ENCODE measurements at places on chromosomes 1 and 21.

GRCh38 chr1:161982507-161982895 is 41.2 kb downstream of the OLFML2B start:
- DNase-seq, result no peak

DNA sequence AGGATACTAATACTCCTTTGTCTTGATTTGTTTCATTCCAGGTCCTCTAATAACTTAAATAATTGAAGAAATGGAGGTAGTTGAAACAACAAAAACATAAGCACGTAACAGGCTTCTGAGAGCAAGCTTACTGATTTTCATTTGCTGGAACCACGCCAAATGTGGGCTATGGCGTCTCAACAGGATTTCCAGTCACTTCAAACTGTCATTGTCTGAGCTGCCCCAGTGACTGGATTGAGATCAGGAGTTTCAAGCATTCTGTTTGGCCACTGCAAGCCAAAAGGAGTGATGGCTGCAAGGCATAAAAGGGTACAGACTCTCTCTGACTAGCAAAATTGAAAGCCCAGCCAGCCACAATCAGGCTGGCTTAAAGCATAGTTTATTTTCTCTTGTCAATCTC is 289.9 kb downstream of the DPYD start:
- DNase-seq, result no peak

DNA sequence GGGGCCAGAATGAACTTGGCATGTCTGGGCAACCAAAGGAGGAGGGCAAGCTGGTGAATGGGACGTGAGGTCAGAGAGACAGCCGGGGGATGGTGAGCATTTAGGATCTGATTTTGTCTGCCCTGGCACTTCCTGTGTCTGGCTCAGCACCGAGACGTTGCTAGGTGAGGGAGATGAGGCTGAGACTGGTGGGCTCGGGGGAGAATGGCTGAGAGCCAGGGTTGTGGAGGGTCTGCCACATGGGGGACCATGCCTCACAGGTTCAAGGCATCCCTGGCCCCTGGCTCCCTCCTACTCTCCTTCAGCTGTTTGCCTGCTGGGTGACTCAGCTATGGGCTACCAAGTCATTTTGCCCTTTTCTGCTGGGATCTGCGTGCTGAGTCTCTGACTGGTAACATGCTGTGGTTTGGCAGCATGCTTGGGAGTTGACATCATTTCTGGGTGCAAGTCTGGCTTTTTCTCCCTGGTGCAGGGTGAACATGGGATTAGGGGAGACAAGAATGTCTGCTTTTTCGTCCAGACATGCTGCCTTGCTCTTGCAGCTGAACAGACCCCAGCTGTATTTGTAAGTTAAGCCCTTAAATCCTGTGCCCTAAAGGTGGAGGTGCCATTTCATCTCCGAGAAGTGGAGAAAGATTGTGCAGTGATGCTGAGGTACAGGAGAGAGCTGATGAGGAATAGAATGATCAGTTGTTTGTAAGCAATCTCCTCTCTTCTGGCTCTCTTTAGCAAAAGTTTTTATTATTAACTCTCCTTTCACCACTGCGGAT is 17.6 kb downstream of the GALNT2 start:
- peak; percentile 98 for DNase-seq

DNA sequence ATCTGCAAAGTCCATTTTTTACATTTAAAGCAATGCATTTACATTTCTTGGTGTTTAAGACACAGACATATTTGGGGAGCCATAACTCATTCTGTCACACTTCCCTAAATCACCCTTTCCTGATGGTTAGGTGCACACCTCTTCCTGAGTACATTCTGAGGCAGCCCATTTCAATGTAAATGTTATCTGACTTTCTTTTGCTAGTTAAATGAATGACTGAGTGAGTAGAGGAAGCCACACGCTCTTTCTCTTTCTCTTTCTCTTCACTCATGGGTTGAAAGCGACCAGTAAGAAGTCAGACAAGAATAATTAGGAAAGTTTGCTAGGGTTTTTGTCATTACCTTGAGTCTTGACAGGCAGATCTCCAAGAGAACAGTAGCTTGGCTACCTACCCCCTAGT is 143.1 kb downstream of the S1PR1 start:
- DNase-seq, result no peak

DNA sequence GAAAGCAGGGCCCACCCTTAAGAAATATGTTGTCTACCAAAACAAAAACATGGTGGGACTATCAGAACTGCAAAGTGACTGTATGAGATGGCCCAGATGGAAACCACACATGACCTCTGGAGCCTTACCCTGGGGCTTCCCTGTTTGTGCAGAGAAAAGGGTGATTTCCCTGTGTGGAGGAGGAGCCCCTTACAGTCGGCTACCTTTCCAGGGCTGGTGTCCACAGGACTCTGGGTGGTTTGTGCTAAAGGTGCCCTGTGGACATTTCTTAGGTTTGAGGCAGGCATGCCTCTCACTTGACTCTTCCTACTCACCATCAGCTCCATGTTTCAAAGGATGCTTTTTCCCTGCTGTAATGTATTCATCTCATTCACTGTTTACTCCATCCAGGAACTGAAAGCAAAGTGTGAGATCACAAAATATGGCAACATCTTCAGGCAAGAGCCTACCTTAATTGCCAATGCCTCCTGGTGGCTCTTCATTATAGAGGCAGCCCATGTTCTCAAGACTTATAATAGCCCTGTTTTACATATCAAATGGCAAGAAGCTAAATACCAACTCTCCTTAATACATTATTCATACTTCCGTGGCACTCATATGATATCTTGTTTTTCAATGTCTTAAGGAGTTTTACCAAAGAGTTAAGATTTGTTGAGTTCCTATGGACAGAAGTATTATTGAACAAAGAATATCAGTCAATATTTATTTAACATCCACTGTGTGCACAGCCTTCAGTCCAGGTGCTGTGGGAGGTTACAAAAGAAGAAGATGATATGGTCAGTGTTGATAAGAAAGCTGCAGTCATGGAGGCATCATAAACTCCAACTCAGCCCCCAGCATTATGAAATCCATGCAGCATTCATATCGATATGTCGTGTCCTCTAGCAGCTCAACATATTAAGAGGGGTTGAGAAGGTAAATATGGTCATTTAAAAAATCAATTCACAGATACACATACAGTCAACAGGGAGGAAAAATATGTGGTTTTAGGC is 15.5 kb upstream of the TFF3 start:
- no peak for DNase-seq

DNA sequence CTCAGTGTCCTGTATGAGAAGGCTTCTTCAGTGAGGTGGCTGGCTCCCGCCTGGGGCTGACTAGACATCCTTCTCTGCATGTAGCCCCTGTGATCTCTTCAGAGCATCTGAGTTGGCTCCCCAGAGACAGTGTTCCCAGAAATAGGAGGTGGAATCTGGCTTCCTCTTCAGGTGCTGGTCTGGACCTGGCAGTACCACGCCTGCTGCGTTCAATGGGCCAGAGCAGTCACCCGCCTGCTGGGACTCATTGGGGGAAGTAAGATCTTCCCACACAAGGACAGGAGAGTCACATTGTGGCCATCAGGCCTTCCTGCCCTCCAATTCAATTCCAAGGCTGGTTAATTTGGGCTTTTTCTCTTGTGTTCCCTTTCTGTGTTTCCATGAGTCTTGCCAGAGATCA is 51.0 kb downstream of the ADARB1 start:
- no peak for DNase-seq

- DNase-seq, result no peak
Measured at GRCh38 chr1:165443539-165444311, 1.2 kb downstream of the RXRG start.

Measured in fibroblast of mammary gland (primary cell).